ENCODE measurements at places on chromosomes 3 and 15.

- DNase-seq, result no peak
Measured at GRCh38 chr3:32302601-32303398, 64.3 kb downstream of the CMTM8 start.

DNA sequence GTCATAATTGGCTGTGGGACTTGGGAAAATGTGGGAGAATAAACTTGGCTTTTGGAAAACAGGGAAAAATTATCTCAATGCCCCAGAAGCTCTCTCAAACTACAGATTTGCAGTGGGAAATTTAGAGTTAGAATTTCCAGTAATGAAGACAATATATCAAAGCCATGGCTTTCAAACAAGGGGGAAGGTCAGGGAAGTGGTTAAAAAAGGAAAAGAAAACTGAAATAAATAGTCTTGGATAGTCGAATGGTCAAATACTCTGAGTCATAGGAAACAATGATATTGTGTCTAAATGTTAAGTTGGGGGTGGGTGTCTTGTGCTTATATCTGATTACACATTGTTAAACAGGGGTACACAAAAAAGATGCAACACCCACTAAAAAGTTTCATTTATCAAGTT is 272.4 kb upstream of the COL8A1 start:
- no peak for DNase-seq

GRCh38 chr15:101110681-101111569 is 140.9 kb downstream of the CHSY1 start:
- no peak for DNase-seq

DNA sequence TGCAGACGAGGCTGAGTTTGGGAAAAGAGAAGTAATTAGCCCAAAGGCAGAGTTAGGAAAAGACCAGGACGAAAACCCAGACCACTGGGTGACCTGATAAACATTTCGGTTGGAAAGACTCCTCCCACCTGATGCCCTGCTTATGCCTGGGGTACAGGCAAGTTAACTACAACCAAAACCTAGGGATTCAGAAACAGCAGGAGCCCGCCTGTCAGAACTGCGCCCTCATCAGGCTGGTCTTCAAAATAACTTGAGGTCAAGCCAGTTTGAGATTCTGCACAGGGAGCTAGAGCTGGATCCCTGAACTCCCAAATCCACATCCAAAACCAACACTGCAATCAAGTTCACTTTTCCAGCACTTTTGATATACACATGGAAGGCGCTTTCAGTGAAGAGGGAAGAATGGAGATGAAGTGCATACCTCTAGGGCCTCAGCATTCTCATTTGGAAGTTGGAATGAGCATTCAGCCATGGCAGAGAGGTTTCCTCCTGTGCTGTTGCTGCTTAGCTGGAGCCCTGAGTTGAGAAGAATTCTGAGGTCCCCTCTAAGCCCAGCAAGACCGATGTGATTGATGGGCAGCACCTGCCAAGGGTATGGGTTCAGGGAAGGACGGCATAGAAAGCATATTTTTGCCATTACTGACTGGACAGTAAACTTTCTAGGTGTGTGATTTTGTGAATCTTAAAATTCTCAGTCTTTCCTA is 11.6 kb downstream of the TSEN2 start:
- no peak for DNase-seq

DNA sequence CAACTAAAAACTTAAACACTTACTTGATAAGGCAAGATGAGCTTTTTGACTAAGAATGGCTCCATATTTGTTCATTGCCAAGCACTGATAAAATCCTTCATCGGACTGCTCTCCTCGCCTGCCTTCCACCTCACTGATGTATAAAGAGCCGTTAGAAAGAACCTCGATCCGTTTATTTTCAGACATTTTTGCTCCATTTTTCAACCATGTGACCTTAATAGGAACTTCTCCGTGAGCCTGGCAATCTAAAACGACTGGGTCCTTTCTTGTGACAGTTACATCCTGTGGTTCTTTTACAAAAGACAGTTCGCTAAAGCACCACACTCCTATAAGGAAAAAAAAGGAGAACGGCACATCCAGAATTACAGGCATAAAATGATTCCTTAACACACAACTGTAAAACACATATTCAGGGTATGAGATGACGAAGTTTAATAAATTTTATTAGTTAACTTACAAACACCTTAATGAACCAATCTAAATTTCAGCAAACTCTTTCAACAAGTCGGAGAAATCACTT is 2.5 kb downstream of the PRTG start:
- DNase-seq, result no peak

GRCh38 chr15:85354461-85354860 is 25.9 kb upstream of the AKAP13 start:
- no peak for DNase-seq

DNA sequence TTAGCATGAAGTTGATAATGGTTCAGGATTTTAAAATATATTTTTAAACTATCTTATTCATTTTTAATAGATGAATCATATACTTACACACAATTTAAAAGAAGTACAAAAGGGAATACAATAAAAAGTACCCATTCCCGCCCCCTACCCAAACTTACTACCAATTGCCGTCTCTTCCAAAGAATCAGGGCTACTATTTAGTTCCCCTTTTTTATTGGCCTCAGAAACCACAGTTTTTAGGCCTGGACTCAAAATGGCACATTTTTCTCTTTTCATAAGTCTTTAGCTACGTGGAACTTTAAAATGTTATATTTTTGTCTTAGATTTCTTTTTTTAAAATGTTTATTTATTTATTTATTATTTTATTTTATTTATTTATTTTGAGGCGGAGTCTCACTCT is 18.0 kb downstream of the LRRK1 start:
- no peak for DNase-seq

GRCh38 chr3:86772699-86773098 is 218.2 kb downstream of the VGLL3 start:
- DNase-seq, result no peak

DNA sequence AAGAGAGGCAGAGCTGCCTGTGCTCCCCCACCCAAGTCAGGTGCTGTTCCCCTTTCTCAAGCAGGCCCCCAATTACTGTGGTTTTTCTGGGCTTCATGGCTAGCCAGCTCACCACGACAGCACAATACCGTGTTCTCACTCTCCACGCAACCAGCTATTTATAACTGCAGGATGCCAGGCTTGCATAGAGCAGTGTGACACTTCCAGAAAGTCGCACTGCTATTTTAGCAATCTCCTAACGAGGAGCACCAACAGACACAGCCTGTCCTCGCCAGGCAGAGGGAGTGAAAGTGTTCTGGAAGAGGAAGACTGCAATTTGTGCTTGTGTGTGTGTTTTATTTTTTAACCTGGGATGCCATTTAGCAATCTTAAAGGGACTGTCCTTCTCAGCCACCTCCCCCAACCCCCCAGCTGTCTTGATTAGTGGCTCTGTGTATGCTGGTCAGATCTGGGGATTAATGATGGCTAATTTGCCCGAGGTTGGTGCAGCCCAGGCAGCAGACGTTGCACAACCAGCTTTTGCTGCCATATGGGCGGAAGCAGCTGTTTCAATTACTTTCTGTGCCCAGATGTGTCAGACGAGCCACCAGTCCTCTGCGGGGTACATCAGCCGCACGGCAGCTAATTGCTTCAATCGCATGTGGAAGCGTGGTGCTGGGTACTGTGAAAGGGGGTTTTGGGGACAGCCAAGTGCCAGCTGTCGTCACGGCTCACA is 268.0 kb upstream of the ARRDC4 start:
- DNase-seq, result no peak

GRCh38 chr15:68427963-68428362 is 4.0 kb downstream of the ITGA11 start:
- DNase-seq, result no peak

- no peak for DNase-seq
Measured at GRCh38 chr3:102248981-102249705, 185.7 kb upstream of the ZPLD1 start.

GRCh38 chr3:182005219-182005618 is 293.5 kb downstream of the SOX2 start:
- DNase-seq, result no peak

- DNase-seq, result no peak
Measured at GRCh38 chr3:62678841-62679240, 196.4 kb downstream of the CADPS start.

DNA sequence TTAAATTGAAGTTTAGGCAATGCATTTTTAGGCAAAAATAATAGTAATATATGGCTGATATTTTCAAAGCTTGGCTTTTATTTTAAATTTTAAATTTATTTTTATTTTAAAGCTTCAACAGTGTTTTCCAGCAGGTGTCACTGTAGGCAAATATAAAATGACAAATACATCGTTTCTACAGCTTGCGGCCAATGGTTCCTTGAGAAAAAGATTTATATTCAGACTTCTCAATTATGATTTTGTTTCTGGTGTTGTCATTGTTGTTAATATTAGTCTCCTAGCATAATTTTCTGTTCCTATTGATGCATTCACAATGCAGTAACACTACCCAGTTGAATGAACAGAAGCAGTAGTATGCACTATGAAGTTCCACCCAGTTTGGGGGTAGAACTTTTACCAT is 220.7 kb upstream of the DNAJC19 start:
- no peak for DNase-seq

- no peak for DNase-seq
Measured at GRCh38 chr3:119555929-119556328, 3.5 kb downstream of the CD80 start.

DNA sequence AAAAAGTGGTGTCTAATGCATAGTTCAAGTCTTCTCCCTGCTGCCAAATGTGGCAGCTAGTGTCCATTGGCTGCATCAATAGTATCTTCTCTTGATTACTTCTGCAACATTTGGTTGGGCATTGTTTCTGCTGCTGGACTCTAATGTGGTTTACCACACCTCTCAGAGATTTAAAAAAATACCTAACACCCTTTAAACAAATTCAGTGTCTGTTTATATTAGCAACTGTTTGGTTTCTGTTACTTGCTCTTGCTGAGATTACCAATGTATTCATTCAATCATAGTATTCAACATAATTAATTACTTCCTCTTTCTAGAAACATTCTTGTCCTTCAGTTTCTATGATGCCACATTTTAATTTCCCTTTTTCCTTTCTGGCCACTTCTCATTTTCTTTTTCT is 20.3 kb upstream of the NECTIN3 start:
- no peak for DNase-seq

GRCh38 chr3:160643994-160644393 is 33.0 kb upstream of the ARL14 start:
- no peak for DNase-seq

DNA sequence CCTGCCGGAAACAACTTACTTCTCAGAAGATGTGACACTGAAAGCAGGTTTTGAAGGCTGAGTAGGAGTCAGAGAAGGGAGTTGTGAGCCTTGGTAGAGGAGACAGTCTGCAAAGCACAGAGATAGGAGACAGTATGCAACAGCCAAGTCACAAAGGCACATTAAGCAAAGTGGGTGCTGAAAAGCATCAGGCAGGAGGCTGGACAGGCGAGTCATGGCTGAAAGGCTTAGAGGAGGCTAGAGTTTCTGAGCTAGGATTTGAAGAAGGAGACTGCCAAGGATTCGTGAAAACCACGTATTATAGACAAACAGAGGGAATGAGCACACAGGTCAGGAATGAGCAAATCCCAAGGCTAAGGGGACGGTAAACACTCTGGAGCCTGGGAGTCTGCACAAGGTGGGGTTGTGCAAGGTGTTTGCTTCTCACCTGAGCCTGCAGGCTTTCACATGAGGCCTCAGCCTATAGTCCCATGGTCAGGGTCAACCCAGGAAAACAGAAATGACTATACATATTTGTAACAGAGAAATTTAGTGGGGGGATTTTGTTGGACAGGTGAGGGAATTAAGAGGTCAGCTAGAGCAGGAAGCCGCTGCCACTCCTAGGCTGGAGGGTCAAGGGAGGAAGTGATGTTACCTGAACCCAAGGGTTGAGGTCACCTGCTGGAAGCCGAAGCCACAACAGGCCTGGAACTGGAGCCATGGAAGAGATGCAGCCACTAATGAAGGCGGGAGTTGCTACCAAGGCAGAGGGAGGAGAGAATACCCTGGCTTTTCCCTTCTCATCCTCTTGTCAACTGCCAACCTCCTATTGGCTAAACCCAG is 23.1 kb upstream of the TRIM71 start:
- DNase-seq, result no peak

GRCh38 chr3:3031326-3031725 is 78.8 kb downstream of the IL5RA start:
- DNase-seq, result no peak

DNA sequence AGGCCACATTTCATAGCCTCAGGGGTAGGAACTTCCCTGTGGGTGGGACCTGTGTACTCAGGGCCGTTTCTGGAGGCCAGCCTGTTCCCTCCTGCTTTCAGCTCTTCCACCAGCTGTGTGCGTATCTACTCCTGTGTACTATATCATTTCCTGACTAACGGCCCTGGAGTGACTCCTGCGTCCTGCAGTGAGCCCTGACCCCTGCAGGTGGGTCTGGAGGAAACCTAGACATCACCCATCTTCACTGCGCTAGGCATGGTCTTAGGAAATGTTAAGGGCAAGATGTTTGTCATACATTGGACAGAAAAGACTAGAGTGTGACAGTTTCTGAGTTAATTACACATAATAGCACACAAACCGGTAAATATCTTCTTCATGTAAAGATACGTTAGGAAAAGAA is 297.3 kb downstream of the GABRB3 start:
- no peak for DNase-seq

DNA sequence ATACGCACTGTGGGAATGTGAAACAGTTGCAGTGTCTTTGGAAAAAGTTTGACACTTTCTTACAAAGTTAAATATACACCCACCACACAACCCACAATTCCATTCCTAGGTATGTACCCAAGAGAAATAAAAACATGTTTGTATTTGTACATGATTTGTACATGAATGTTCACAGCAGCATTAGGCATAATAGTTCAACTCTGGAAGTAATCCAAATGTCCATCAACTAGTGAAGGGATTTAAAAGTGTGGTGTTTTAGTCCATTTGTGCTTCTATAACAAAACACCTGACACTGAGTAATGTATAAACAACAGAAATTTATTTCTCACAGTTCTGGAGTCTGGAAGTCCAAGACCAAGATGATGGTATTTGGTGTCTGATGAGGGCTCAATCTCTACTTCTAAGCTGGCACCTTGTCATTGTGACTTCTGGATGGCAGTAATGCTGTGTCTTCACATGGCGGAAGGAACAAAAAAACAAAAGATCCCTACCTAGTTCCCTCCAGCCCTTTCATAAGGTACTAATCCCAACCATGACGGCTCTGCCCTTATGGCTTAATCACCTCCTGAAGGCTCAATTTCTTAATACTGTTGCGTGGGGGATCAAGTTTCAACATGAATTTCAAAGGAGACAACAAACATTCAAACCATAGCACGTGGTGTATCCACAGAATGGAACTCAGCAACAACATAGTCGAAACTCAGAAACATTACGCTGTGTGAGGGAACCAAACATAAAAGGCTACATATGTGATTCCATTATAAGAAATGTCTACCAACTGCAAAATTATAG is 120.5 kb downstream of the AQP9 start:
- DNase-seq, result no peak

GRCh38 chr15:75736256-75736655 is 23.6 kb upstream of the CSPG4 start:
- DNase-seq, result no peak

Measured in stimulated activated CD8-positive, alpha-beta memory T cell treated with anti-CD3 and anti-CD28 coated beads, Interleukin-2, amount 100 ng/mL, for 1 hour (primary cell).